Daoy (cell line): ENCODE measurements at places on chromosomes 7 and 10. TPM values are rescaled to one million over a fixed set of nuclear protein-coding genes. Genes with fewer than 3 reads are reported as not detected.

The APBB1IP gene
- total RNA-seq, result not detected in 2 replicates

DNA sequence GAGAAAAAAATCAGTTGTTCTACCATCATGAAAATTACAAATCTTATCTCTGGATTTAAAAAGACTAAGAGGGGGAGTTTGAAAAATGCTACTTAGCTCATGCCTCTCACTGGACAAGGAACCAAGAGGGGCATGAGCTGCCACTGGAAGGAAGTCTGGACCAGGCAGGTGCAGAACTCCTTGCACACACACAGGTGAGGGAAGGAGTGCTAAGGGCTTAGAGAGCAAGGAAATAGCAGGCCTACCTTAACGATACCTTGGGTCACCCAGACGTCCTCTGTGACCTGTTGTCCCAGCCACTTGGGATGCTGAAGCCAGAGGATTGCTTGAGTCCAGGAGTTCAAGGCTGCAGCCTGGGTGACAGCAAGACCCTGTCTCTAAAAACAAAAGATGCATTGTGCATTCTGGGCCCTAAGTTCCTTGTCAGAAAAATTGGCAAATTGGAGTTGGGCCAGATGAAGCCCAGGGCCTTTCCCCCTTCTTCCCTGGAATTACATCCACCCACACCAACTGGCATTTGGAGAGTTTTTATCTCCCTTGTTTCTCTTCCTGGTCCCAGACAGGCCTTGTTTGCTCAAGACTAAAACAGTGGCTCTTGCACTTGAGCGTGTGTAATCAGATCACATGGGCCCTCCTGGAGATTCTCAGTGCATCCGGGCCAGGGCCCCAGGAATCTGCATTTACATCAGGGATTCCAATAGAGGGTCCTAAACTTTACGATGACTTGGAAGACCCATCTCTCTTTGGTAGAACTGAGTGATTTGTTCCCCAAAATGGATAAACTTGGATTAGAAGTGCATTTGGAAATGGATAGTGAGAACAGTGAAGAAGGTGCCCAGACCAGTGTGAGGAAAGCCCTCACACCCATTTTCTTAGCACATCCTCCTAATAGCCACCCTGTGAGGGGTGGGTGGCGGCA, 3.0 kb downstream of the DDIT4 start:
- no peak for DNase-seq

- no peak for DNase-seq
Measured at GRCh38 chr10:49007129-49007528, 67.5 kb upstream of the LRRC18 start.

The AKR1E2 gene
- total RNA-seq, result not detected in 2 replicates

The NDUFA5 gene
- total RNA-seq, result 149 and 168 TPM in 2 replicates

DNA sequence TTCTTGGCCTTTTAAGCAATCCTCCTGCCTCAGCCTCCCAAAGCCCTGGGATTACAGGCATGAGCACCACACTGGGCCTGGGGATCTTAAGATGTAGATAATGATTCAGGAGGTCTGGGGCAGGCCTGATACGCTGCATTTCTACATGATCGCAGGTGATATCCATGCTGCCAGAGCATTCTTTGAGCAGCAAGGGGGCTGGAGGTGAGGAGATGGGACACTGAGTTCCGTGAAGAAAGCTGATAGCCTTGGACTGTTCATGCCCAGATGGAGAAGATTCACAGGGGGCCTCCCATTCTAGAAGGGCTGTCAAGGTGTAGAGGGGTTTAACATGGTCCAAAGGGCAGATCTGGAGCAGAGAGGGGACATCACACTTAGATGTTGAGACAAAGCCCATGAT, 480.3 kb downstream of the RPS24 start:
- no peak for DNase-seq

The ZNF12 gene
- 6.3 and 6.9 TPM in 2 replicates for total RNA-seq

- peak; percentile 48 for DNase-seq
Measured at GRCh38 chr7:140003913-140004382, 58.8 kb downstream of the PARP12 start.

- DNase-seq, result no peak
Measured at GRCh38 chr10:88196291-88196690, 332.9 kb downstream of the PTEN start.

- no peak for DNase-seq
Measured at GRCh38 chr7:132141109-132141508, 435.2 kb downstream of the PLXNA4 start.

DNA sequence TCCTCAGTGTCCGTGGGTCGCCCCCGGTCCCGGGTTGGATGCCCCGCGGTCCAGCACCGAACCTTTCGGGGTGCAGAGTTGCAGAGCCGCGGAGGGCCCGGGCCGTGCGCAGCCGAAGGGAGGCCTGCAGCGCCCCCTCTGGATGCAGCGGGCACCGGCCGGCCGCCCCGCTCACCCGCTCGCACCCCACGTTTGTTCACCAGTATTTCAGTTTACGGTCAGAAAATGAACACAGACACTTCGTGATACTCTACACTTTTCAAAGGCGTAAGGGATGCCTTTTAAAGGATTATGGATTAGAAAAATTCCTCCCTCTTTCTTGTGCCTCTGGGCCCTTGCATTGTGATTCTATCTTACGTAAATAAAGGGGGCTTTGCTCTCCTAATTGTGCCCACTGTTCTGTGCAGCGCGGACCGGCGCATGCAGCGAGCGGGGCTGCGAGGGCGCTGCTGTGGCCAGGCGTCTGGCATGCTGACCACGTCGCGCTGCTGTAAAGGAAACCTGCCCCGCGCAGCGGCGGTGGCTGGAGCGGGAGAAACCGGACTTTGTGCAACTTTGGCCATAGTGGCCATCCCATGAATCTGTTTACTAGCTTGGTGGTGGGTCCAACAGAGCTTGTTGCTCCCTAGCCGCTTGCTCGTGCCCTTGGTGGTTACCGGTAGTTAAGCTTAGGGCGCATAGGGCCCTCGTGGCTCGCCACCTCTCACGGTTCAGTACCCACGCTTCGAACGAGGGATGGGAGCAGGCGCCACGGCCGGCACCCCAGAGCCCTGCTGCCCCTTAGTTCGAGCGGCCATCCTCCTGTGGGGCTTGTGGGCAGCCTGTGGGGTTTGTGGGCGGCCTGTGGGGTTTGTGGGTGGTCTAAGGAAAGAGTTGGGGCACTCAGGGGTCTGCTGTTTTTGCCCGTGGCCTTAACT, 739 bp upstream of the MEST start:
- DNase-seq, result peak; percentile 75

The AKR1C1 gene
- total RNA-seq, result 0.40 and 0.51 TPM in 2 replicates

- no peak for DNase-seq
Measured at GRCh38 chr7:1992554-1992953, 240.2 kb downstream of the MAD1L1 start.

- no peak for DNase-seq
Measured at GRCh38 chr10:93601146-93601773, at the start of gene RBP4. Gene RBP4 (minus strand): TSS chr10:93601235. CDS start chr10:93601028, 207 bp downstream.

The TCF7L2 gene
- 0.60 and 1.9 TPM in 2 replicates for total RNA-seq

DNA sequence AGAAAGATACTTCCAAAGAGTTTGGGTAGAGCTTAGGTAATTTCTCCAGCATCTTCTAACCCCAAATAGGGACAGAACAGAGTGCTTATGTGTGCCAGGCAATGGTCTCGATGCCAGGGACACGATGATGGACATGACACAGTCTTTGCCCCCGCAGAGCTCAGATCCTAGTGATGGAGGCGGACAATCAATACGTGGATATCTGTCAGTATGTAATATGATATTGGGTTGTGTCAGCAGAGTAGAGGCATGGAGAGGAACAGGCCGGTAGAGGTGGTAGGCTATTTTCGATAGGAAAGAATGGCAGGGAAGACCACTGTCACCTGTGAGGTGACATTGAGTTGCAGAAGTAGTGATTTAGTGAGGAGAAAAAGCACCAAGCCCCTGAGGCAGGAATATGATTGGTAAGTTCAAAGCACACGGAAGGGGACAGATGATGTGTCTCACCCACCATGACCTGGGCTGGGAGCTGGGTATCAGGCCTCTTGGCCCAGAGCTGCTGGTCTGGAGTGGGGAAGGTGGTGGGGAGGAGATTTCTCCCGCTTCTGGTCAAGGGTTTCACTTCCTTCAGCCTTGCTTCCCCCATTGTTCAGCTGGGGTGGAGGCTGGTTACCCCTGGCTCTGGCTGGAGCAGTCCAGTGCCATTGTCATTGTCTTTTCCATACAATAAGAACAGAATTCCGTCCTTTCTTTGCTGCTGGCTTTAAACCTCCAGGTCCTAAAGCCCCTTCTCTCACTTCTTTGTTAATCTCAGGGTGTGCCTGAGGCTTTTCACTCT, 36.0 kb upstream of the SRGN start:
- no peak for DNase-seq

The CC2D2B gene
- total RNA-seq, result 0.29 TPM in 1 of 2 replicates, not detected in the other

DNA sequence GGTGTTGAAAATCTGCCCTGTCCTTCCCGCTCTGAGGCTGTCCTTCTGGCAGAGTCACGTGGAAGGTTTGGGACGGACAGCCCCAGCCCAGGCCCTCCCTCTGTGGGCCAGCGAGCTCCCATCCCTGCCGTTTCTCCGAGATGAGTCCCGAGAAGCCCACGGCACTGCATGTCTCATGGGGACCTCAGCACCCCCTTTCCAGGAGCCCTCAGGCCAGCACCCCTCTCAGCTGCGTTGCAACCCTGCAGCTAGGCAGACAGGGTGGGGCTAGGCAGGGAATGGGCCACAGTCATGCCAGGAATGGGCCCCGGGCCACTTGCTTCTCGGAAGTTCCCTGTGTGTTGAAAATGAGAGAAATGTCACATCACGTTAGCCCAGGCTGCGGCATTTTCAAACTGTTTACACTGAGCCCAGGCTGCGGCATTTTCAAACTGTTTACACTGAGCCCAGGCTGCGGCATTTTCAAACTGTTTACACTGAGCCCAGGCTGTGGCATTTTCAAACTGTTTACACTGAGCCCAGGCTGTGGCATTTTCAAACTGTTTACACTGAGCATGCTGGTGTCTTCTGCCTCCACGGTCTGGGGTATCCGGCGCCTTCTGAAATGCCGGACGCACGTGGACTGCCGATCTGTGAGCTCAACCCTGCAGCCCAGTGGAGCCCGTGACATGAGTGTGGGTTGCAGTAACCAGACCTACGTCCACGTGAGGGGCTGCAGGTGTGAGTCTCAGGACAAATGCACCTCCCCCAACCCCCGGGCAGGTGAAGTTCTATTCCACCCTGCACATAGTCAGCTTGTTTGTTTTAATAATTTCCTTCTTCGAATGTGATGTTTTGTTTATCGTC, 42.6 kb downstream of the FAM20C start:
- DNase-seq, result no peak

- DNase-seq, result no peak
Measured at GRCh38 chr10:9824631-9825071, 1193.0 kb upstream of the CELF2 start.

DNA sequence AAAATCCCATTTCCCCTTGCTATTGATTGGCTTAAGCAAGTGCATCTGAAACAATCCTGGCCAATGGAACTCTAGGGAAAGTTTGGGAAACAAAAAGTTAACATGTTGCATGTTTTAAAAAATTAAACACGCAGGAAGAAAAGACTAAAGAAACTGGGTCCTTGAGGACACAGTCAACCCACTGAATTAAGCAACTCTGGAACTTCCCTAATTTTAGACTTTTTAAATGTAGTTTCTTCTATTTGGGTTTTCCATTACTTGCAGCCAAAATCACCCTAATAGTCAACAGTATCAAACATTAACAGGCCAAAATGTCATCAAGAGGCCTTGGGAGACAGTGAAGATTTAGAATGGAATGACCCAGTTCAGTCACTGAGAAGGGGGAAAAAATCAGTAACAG, 40.6 kb downstream of the OSBPL3 start:
- no peak for DNase-seq

The SPDYE16 gene
- under 0.01 TPM in 1 of 2 replicates, not detected in the other for total RNA-seq

The HOGA1 gene
- not detected in 2 replicates for total RNA-seq

- DNase-seq, result no peak
Measured at GRCh38 chr10:3595736-3596135, 189.3 kb downstream of the KLF6 start.

DNA sequence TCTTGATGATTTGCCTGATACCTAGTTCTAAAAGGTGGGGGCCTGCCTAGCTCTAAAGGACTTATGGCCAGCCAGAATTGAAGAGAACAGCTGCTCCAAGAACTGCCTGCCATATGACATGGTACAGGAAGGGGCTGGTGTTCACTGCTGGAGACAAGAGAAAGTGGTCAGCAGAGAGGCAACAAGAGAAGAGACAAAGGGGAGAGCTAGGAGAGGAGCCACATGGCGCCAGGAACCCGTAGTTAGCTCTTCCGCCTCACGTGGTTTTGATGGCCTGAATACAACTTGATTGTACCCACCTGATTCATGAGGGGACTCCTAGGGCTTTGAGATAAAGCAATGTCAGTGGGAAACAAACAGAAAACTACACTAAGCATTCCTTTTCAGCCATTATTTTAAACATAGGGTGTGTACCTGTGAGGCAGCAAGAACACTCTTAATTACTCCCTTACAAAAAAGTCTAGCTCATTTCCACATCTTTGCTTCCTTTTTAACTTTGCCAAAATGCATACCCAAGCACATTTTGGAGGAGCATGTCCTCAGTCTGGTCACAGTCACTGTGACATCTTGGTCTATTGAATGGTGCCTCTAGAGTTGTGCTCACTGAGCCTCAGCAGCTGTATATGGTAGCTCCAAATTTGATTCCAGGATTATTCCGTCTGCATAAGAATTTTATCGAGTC, 71.6 kb downstream of the CCDC71L start:
- DNase-seq, result no peak

DNA sequence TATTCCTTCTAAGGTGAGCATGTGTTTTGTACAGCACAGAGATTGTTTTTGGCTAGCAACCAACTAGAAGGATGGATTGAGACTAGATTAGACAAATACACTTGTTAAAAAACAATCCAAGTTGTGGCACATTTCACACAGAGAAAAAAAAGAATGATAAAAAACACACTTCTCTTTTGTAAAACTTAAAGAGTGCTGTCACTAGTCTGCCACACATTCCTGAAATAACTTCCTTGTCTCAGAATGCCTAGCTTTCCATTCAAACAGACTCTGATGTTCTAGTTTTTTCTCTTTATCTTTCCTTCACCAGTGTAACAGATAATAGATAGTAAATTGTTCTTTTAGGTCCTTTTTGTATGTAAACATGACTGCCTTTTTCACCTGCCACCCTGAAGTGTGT, 11.4 kb downstream of the DLD start:
- no peak for DNase-seq

DNA sequence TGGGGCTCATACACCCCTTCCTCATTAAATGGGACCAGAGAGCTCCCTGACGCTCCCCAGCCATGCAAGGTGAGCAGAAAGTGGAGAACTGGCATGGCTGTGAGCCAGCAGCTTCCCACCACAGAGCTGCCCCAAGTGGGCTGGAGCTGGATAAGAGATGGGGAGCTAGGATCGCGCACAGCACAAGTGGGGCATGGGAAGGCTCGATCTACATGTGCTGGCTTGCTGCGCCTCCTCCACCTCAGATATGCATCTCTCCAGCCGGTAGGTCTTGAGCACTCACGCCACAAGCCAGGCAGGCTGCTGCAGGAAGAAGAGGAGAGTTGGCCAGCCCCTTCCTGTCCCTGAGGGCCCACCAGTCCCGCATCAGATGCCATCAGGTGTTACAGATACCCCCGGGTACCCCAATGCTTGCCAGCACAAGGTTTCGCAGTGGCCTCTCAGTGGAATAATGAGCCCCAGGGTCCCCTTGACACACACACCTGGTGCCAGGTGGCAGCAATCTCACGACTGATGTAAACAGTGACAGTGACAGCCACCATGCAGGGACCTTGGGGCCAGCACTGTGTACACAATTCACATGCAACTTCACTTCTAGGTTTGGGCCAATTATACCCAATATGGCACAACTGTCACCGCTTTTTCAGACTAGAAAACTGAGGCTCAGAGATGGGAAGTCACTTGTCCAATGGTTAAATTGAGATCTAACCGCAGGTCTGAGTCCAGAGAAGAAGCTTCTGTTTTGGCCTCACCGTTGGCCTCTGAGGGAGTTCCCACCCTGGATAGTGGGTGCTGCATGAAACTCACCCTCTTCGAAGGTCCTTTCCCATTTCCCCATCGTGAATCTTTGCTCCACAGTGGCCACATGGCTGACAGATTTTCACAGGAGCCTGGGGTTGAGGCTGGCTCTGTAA, 79.3 kb downstream of the OAT start:
- no peak for DNase-seq

The HMX2 gene
- 1.1 and 1.3 TPM in 2 replicates for total RNA-seq

The HTR7 gene
- total RNA-seq, result 19.4 and 22.9 TPM in 2 replicates
